NT2/D1 (cell line): ENCODE measurements at places on chromosomes 11 and 22.

GRCh38 chr11:132601875-132602274 is 930.4 kb downstream of the OPCML start:
- DNase-seq = no peak

- peak; percentile 39 for DNase-seq
Measured at GRCh38 chr11:13462311-13462900, 616 bp downstream of the BTBD10 start.

DNA sequence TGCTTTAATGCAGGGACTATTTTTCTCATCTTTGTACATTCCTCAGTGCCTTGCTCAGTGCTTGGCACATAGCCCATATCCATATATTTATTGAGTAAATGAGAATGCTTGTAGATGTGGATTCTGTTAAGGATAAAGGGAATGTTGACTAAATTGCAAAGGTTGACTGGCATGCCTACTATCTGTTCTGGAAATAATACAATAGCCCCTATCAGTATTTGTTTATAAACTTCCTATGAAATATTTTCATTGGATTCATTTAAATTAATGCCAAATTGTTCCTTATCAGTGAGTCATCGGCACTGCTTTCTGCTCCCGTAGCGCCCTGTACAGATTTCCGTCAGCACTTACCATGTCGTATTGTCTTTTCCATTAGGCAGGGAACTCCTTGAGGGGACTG is 8.0 kb downstream of the RNF121 start:
- no peak for DNase-seq

DNA sequence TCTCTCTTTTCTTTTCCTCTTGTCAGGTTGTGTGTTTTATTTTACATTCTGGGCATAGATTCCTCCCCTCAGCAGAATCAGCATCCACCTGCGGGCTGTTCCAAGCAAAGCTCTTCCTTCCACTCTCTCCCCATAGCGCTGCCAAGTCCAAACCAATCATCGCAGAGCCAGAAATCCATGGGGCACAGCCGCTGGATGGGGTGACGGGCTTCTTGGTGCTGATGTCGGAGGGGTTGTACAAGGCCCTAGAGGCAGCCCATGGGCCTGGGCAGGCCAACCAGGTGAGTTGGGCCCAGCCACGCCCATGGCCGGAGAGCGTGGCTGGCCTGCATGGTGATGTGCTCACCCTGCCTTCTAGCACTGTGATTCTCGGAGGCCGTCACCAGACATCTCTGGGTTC is 22.1 kb downstream of the TAB1 start:
- no peak for DNase-seq

DNA sequence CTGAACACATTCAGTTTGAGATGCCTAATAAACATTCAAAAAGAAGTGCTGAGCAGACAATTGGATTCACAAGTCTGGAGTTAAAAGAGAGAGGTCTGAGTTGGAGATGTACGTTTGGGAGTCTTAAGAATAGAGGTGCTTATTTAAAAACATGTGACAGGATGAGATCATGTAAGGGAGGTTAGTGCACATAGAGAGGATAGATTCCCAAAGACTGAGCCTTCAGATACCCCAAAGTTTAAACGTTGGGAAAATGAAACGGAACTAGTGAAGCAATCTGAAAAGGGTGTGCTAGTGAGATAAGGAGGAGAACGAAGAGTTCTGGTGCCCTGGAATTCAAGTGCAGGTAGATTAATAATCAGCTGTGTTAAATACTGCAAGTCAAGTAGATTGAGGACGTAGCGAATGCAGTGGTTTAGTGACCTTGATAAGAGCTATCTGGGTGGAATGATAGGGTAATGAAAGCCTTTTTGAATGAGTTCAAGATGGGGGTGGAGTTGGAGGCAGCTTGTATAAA is 63.7 kb downstream of the HIPK3 start:
- no peak for DNase-seq

DNA sequence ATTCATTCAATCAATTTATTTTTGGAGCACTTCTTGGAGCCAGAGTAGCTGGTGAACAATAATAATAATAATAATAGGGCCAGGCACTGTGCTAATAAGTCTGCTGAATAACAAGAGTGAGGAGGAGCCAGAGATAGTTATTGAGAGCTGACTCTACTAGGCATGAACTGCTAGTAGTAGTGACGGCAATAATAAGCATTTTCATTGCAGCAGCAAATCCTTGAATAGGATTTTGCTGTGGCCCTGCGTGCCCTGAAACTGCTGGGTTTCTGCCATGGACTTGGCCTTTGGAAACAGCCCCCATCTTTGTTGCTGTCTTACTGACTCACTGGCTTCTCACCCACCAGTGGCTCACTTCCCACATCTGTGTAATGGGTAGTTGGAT is 545.9 kb downstream of the MIAT start:
- no peak for DNase-seq

GRCh38 chr22:23744001-23744400 is 6.9 kb downstream of the ZNF70 start:
- no peak for DNase-seq

DNA sequence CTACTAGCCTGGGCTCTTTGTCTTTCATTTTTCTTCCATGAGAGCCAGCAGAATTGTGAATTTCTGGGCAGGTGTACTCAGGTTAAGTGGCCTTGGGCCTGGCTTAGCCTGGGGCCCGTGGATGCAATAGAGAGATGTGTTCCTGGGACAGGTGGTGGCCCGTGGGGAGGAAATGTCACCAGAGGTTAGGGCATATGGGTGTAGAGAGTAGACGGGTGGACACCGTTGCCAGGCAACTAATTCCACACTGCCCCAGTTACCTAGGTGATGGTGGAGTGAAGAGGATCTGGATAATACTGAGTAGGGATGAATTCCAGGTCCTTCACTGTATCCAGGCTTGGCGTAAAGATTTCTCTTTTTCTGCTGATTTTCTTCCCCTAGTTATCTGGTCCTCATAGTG is 175.0 kb downstream of the INSC start:
- no peak for DNase-seq

DNA sequence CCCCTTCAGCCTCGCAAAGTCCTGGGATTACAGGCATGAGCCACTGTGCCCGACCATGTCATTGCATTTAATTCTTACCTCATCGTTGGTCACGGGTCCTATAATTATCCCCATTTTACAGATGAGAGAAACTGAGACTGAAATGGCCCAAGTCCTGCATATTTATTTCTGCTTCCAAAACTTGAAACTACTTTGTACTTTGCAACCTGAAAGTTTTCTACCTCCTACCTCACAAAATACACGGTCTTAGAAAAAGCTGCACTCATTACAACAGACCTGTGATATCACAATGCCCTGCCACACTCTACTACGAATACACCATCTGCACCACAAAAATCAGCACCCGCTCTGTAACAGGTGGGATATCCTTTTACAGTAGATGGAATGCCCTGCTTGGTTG is 189.1 kb downstream of the ADAMTS15 start:
- DNase-seq = no peak

GRCh38 chr11:117189191-117189940 is 9.8 kb upstream of the TAGLN start:
- no peak for DNase-seq

GRCh38 chr22:49203859-49204598 is 623.6 kb downstream of the BRD1 start:
- no peak for DNase-seq

GRCh38 chr11:77467233-77467632 is 6.7 kb downstream of the PAK1 start:
- DNase-seq = no peak

DNA sequence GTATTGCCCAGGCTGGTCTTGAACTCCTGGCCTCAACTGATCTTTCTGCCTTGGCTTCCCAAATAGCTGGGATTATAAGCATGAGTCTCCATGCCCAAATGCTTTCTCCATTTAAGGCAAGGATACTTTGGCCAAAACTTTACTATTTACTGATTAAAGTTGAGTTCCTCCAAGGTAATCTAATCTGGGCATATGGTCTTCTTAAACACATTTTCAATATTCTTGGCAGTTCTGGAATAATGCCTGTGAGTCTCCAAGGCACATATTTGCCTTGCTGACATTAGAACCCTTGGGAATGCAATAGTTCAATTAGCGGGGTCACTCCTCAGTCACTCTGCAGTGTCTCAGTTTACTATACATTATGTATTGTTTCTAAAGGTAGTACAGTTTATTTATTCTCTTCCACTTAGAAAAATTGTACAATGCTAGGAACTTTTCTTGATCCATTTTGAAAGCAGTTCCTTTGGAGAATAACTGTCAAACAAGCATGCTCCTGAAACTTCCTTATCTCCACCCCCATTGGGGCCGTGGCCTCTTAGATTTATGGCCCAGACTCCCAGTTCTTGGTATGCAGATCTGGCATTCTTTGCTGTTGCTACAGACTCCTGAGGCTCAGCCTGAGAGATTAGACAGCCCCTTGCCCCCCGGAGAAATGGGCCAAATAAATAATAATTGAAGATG is 13.1 kb upstream of the RAB38 start:
- DNase-seq = no peak

- no peak for DNase-seq
Measured at GRCh38 chr22:47944941-47945340, 1182.5 kb downstream of the TBC1D22A start.

DNA sequence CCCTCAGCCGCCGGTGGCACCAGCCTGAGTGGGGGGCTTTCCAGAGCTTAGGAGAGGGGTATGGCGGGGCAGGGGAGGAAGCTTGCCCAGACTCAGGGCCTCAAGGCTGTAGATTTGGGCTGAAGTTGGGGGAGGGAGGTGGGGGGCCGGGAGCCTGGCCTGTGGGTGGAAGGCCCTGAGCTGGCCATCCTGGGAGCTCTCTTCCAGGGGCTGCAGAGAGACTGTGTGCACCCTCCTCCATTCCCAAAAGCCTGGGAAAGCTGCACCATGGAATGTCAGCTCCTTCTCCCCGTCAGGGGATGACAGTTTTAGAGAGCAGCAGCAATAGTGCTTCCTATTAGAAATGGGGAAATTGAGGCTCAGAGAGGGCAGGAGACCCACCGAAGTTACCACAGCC is 1.0 kb downstream of the SYT12 start:
- no peak for DNase-seq
